ENCODE measurements at places on chromosomes 1 and 21.
A peak's percentile ranks its signal among the peaks of the same experiment; 100 is the strongest.

- no peak for DNase-seq
These were observed 15.5 kb downstream of the SLC6A17 start for GRCh38 chr1:110165761-110166231.

DNA sequence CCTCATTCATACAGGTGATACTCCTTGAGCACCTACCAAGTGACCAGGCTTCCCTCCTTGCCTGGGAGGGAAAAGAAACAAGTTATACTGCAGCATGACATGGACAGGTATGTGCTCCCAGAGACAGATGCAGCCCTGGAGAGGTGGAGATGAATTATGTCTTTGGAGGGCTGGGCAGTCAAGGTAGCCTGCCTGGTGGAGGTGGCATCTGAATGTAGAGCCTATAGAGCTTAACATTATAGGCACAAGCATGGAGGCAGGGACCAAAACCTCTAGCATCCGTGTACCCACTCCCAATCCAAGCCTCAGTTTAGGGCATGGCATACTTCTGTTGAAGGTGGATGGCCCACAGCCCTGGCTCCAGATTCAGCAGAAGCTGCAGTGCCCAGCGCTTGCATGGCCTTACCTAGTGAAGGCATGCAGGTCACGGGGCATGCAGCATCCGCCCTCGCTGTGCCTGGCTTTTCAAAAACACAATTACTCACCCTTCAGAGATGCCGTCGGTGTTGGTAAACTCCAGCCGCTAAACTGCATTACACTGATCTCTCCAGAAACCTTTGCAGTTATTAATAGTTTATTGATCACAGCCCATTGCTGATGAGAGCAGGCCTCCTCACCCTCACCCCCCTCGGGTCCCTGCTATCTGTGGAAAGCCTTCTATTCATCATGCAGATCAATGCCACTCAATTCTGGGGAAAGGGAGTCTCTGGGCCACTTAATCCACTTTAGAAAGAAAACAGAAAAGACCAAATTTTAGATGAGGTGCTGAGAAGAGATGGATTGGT, 151.1 kb upstream of the KLHDC7A start:
- DNase-seq = no peak

DNA sequence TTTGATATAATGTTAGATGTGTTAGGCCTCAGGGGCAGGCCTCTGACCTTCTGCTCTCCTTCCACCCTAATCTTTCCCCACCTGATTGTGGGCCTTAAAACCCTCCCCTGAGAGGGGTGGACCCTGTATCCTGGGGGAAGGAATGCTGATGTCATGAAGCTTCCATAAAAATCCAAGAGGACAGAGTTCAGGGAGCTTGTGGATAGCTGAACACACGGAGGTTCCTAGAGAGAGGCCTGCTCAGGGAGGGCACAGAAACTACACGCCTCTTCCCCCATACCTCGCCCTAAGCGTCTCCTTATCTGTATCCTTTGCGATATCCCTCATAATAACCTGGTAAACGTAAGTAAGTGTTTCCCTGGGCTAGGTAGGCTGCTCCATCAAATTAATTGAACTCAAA, 4.3 kb downstream of the MFN2 start:
- DNase-seq = no peak

- no peak for DNase-seq
These were observed 103.8 kb downstream of the PCBP3 start for GRCh38 chr21:45747233-45747766.

GRCh38 chr1:243686159-243686558, 163.9 kb downstream of the AKT3 start:
- no peak for DNase-seq

GRCh38 chr1:31669786-31670592, 25.3 kb upstream of the PEF1 start:
- DNase-seq = no peak

DNA sequence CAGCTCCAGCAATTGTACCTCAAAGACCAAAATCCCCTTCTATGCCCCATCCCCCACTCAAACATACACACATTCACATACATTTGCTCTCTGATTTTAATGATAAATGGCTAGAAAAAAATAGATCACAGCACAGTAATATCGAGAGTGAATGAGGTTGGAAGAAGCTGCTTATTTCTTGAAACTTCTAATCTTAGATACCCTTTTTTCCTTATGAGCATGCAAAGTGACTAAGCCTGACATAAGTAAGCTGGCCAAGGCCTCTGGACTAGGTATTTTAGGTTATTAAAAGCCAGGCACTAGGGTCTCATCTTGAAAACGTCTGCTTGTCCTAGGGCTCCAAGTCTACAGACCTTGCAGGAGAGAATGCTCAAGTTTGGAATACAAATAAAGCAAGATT, 133.6 kb downstream of the TGFBR3 start:
- DNase-seq = no peak

DNA sequence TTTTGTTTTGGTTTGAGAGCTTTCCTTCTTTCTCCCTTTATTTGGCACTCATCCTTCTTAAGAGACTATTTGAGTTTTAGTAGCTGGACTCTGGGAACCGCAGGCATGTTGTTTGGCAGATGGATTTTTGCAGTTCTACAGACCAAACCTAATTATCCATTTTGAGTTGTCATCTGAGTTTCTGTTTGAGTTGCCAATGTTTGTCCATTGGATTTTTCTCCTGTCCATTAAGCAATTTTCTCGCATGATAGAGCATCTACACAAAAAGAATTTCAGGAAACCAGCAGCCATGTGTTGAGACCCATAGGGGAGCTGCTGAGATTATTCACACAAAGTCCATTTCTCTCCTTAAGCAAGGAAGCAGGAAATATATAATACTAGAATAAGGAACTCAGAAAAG, 17.2 kb upstream of the CXADR start:
- no peak for DNase-seq

- DNase-seq = no peak
These were observed 67.9 kb upstream of the KIRREL1 start for GRCh38 chr1:157925419-157926166.

DNA sequence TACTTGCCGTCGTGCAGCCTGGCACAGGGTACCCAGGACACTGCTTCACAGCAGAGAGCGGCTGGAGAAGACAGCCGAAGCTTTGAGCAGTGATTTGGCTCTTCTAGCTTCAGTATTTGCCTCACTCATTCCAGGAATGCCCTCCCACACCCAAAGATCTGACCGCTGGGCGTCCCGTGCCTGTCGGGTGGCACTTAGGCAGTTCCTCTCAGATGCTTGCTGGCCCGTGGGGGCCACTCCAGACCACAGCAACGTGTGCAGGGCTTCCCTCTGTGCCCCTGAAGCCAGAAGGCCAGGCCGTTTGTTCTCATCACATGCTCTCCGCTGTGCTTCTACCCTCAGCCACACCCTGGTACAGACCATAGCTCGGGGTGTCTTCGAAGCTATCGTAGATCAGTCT, 17.0 kb downstream of the RRP1B start:
- DNase-seq = no peak

- no peak for DNase-seq
These were observed 19.7 kb upstream of the RIPK4 start for GRCh38 chr21:41786509-41786987.

GRCh38 chr1:178057912-178058534, 35.9 kb upstream of the RASAL2 start:
- DNase-seq = no peak

- DNase-seq = no peak
These were observed 68.6 kb downstream of the ZC3H11B start for GRCh38 chr1:219544163-219544846.

- no peak for DNase-seq
These were observed 195.5 kb upstream of the DUSP10 start for GRCh38 chr1:221937155-221937953.

- DNase-seq = no peak
These were observed 35.4 kb upstream of the HEATR1 start for GRCh38 chr1:236639686-236640085.

DNA sequence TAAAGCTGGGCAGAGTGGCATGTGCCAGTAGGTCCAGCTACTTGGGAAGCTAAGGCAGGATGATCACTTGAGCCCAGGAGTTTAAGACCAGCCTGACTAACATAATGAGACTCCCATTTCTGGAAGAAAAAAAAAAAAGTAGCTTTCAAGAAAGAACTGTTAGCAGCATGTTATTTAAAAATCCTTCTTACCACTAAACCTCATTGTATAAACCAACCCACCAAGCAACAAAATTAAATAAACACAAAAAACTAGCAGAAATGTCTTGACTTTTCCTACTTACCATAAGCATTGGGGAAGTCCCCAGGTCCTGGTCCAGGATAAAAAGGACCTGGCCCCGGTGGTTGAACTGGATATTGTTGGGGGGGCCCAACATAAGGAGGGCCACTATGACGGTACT, 192.9 kb upstream of the HP1BP3 start:
- no peak for DNase-seq

DNA sequence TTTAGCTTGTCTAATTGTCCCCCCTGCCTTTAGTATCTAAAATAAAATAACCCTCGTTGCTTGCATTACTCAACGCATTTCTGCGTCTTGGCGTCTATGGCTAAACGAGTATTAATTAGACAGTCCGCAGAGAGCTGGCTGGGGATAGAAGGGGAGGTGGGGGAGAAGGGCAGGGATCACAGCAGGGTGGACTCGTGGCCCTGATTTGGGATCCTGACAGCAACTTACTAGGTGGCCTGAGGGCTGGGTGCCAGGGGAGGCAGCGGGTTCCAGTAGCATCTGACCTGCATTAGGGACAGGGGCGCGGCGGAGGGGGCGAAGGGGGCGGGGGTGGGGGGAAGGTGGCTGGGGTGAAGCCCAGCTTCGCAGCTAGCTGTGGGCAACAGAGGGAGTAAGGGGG, 1.1 kb upstream of the BACE2 start:
- no peak for DNase-seq

GRCh38 chr21:38775733-38776132, 30.0 kb upstream of the ETS2 start:
- DNase-seq = no peak

GRCh38 chr1:44436401-44437106, 31.5 kb downstream of the RNF220 start:
- no peak for DNase-seq

GRCh38 chr1:217892750-217893149, 261.6 kb downstream of the SPATA17 start:
- no peak for DNase-seq

- DNase-seq = no peak
These were observed 6.7 kb upstream of the ARHGAP30 start for GRCh38 chr1:161076410-161076809.

DNA sequence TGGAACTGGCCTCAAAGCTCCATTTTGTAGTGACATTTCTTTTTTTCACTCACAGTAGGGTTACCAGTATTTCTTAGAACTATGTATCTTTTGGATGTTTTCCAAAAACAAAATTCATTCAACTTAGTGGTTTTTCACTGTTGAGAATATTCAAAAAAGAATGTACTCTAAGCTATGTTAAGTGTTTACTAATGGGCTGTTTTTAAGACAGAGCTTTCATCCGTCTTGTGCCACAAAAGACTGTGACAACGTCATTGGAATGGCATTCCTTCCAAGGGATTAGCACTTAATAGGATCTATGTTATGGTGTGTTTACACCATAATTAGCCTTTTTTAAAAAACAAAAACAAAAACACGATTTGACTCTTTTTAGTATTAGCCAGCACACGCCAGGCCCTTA, 66.8 kb downstream of the TTC3 start:
- no peak for DNase-seq

DNA sequence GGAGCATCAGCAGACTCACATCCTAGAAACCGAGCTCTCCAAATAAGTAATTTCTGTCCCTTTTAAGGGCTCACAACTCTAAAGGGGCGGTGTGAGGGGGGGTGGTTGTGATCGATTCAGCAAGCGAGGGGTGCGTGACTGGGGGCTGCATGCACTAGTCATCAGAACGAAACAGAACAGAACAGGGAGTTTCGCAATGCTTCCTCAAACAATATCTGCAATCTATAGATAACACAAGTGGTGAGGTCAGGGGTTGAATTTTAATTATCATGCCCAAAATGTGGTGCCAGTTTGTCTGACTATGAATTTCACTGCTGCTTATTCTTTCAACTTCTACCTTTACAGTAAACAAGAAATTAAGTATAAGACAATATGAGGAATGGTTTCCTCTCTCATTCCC, 1003.0 kb upstream of the NCAM2 start:
- no peak for DNase-seq

GRCh38 chr1:213070406-213070805, 19.4 kb downstream of the RPS6KC1 start:
- peak; percentile 13 for DNase-seq

- no peak for DNase-seq
These were observed 52.3 kb upstream of the INSL5 start for GRCh38 chr1:66853379-66853778.

- DNase-seq = no peak
These were observed 24.8 kb downstream of the GRIK3 start for GRCh38 chr1:37009521-37009920.

GRCh38 chr1:237983496-237983895, 92.8 kb upstream of the ZP4 start:
- no peak for DNase-seq

- DNase-seq = no peak
These were observed 70.8 kb downstream of the PRDM2 start for GRCh38 chr1:13770743-13771142.

DNA sequence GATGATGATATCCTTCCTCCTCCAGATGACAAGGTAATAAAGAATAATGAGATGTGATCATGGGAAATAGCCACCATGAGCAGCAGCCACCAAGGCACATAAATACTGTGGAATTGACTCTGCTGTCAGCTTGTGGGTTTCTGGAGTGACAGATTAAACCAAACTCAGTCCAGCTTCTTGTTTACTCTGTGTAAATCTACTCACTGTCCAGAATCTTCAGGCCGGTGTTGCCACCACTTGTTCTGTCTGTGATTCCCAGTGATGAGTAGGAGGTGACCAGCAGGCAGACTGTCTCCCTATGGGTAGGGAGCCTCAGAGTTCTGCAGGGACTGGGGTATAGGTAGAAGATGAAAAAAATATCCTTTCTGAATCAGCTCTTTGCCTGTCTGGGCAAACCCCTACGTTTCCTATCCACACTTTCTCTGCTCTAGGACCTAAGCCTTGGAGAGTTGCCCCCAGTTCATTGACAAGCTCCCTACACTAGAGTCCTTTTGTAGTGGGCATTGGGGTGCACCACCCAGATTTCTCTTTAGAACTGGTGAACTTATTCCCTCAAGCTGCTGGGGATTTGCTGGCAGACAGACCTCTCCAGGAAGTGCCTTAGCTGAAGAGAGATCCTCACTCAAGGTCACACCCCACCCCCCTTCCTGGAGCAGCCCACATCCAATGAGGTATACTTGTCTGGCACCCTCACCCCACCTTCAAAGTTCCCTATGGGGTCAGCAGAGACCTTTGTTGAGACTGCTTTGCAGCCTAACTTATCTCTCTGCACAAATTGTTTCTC, 47.6 kb downstream of the ATP1A1 start:
- DNase-seq = no peak

GRCh38 chr1:98662356-98662670, 792 bp downstream of the SNX7 start:
- DNase-seq = no peak

Data from non-pigmented ciliary epithelial cell (primary cell).